ENCODE measurements at places on chromosomes 2 and 18. TPM values are rescaled to one million over a fixed set of nuclear protein-coding genes. Genes with fewer than 3 reads are reported as not detected.

DTNA gene
- 10.7 TPM for total RNA-seq

CDCA7 gene
- total RNA-seq: 3.8 TPM

NDUFS1 gene
- total RNA-seq: 95.7 TPM

DNAJC27 gene
- 5.7 TPM for total RNA-seq

TAF4B gene
- 6.8 TPM for total RNA-seq

ABCG5 gene
- not detected for total RNA-seq

KCNG2 gene
- total RNA-seq: not detected

ZNF396 gene
- 1.7 TPM for total RNA-seq

LRRC30 gene
- not detected for total RNA-seq

DOCK10 gene
- total RNA-seq: 0.14 TPM

CD8B2 gene
- total RNA-seq: not detected

PRSS56 gene
- not detected for total RNA-seq

C2orf69 gene
- total RNA-seq: 15.1 TPM

EN1 gene
- total RNA-seq: not detected

POLR1B gene
- total RNA-seq: 70.1 TPM

DPP4 gene
- total RNA-seq: 5.5 TPM

SNTG2 gene
- 0.14 TPM for total RNA-seq

LYPD1 gene
- 0.14 TPM for total RNA-seq

KLHL30 gene
- 0.34 TPM for total RNA-seq

C2orf66 gene
- 0.93 TPM for total RNA-seq

MROH2A gene
- total RNA-seq: not detected

FAM237A gene
- total RNA-seq: not detected

GRP gene
- total RNA-seq: not detected

SLC38A11 gene
- 0.07 TPM for total RNA-seq

CYBRD1 gene
- total RNA-seq: 8.9 TPM

SCYGR1 gene
- not detected for total RNA-seq

CNRIP1 gene
- total RNA-seq: not detected

SAP130 gene
- 3.8 TPM for total RNA-seq

GTF2A1L gene
- total RNA-seq: not detected

PIAS2 gene
- 22.8 TPM for total RNA-seq

SERPINB4 gene
- total RNA-seq: 63.5 TPM

TMEM247 gene
- total RNA-seq: not detected

UNC80 gene
- total RNA-seq: 0.21 TPM

LCLAT1 gene
- total RNA-seq: 26.2 TPM

MSH2 gene
- 14.0 TPM for total RNA-seq

NTSR2 gene
- not detected for total RNA-seq

EGR4 gene
- total RNA-seq: not detected

All from nasal cavity respiratory epithelium epithelial cell of viscerocranial mucosa (primary cell).